ENCODE measurements at places on chromosomes 1 and 21.
A peak's percentile ranks its signal among the peaks of the same experiment; 100 is the strongest.

GRCh38 chr21:41666641-41667081 is 100.2 kb downstream of the RIPK4 start:
- no peak for DNase-seq

DNA sequence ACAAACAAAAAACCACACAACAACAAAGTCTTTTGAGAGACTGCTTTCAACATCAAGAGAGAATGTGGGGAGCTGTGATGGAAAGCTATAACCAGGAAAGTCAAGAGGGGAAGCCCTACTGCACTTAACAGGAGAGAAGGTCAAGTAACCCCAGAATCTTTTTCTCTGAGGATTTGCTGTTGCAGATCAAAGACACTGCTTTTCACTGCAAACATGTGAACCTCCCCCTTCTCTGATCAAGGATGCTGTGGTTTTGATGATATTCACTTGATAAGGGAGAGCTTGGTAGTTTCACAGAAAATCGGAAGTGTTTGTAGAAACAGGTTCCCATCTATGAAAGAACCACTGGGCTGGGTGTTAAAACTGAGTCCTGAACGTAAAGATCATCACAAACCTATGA is 4.8 kb downstream of the ETV3 start:
- no peak for DNase-seq

GRCh38 chr1:89363638-89364536 is at the start of gene GBP6:
TSS of gene GBP6 (plus strand) at chr1:89364059. CDS start at chr1:89368552, 4,493 bp downstream.
- no peak for DNase-seq

- no peak for DNase-seq
Observed at GRCh38 chr1:197933016-197933415, 15.8 kb downstream of the LHX9 start.

DNA sequence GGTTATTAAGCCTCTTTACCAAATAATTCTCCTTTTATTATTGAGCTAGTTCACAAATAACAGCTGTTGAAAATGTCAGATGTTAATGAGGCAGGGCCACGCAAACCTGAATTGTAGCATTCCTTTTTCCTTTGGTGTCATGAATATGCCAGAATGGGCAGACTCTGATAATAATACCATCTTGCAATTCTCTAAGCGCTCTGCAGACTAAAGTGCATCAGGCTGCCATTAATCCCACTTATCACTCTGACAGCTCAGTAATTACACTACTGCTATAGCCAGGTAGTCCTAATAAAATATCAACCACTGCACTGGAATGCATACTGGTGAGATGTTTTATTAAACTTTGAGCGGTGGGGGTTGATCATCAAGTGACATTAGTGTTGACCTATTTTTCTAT is 177.7 kb downstream of the DPYD start:
- no peak for DNase-seq

DNA sequence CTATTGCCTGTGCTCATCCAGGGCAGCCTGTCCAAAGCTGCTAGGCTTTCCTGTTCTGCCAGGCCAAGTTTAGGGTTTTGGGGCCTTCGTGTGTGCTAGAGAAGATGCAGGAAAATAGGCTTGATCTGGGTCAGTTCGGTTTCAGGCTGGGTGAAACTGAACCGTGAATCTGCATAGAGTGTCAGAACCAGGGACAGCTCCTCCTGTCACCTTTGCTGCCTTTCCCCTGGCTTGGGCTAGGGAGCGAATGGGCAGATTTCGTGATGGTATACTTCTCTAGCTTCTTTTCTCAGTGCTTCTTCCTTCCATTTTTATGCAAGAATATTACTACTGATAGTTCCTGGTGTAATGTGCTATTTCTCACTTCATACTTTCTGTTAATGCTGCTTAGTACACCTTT is 6.0 kb upstream of the AGO1 start:
- no peak for DNase-seq

GRCh38 chr1:214658785-214659184 is 55.8 kb downstream of the CENPF start:
- no peak for DNase-seq

DNA sequence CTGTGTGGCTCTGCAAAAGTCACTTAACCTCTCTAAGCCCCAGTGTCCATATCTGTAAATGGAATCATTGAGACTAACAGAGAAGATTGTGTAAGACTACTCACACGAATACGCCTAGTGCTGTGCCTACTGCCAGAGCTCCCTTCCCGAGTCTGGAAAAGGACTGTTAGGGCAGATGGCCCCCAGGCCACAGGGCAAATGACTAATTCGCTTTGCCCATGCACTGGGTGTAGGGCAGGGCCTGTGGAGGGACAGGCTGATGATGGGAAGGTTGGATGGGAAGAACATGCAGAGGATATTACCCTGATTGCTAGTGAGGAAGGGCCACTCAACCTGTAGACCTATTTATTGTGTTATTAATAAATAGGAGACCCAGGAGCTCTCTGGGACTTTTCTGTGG is 4.2 kb upstream of the GPR61 start:
- DNase-seq = no peak

DNA sequence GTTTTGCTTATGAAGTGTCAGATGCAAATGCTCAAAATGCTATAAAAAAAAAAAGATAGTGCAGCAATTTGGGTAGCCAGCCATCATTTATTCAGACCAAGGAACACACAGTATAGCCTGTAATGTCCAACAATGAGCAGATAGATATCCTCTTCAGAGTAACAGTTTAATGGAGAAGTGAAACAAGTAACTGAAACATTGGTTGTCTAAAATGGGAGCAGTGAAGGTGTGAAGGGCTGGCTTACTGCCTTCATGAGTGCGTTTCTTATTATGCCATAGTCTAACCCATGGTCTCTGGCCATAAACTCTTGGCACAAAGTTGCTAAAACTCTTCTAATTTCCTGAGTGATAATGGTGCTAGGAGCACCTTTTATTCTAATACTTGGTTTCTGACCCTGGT is 11.4 kb downstream of the RGS5 start:
- no peak for DNase-seq

- DNase-seq = peak; percentile 48
Observed at GRCh38 chr1:182723200-182723599, 38.8 kb upstream of the RGS8 start.

DNA sequence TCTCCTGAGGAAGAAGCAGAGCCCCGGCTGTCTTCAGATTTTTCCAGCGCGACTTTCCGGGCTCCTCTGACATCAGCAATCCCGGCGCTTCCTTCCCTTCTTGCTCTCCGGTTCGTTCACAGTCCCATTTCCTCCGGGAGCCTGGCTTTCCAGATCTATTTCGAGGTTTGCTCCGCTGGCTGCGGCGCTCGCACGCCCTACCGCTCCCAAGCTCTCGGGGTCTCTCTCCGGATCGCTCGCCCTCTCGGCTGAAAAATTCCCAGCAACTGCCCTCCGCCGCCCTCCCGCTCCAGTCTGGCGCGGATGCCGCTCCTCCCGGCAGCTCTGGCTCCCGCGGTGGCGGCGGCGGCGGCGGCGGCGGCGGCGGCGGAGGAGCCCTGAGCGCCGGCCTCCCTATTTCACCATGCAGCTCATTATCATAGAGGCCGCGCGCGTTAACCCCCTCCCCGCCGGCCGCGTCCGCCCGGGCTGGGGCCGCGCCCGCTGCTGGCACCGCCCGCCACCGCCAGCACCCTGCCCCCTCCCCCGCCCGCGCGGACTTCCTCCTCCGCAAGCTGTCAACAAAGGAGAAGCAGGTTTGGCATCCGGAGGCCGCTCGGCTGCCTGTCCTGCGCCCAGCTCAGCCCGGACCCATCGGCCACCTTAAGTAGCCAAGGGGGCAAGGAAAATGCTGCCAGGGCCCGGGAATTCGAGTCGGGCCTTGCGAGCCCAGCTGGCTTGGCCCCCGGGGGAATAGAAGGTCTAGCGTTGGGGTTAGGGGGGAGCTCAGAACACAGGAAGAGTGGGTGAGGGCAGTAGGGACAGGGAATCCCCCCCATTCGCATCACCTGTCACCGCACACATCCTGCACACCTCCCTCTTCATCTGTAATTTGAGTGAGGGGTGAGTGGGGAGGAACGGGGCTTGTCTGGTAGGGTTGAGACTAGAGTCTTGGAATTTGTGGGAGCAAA is at the start of gene PLXNA2:
Gene PLXNA2, minus strand, starts transcription at position 418 of the 950 bp plus-strand sequence. CDS start 26,462 bp downstream, outside the sequence.
- peak; percentile 88 for DNase-seq

DNA sequence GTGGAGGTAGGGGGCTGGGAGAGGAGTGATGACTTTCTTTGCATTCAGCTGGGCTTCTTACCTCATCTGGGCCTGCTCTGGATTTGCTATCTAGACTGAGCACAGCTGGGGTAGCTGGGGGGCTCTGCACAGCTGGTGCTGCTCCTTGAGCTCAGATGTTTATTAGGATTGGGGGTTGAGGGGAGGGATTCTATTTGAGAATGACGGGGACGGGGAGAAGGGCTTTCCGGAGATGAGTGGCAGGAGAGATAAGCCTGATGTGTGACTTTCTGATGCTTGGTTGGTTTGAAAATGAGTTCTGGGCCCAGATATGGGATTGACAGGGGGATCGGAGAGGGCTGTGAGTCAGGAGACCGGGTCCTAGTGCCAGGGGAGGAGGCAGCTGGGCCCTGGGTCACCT is 146.1 kb upstream of the CSF3R start:
- DNase-seq = no peak

DNA sequence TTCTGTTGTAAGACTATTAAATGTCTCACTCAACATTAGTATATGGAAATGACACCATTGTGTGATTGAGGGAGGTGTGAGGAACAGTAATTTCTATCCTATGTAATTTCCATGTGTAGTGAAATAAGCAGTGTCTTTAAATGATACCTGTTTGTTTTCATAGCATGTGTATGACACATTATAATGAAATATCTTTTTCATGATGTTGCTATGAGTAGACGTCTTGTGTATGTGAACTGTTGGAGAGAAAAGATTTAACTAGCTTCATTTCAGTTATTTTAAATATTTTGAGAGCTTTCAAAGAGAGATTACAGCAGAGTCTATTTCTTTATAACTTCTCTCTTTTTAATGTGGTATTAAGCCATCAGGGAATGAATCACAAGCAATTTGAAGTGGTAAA is 71.5 kb upstream of the QSOX1 start:
- no peak for DNase-seq

- DNase-seq = no peak
Observed at GRCh38 chr1:4034318-4034887, 134.3 kb upstream of the C1orf174 start.

DNA sequence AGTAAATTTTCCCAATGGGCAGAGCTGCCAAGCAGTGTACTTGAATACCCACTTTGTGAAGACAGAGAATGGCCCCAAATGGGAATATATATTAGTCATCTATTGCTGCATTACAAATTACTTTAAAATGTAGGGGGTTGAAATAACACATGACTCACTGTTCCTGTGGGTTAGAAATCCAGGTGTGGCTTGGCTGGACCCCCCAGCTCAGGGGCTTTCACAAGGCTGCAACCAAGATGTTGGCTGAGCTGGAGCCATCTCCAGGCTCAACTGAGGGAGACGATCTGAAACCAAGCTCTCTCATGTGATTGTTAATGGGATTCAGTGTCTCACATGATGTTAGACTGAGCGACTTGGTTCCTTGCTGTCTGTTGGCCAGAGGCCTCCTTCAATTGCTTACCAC is 33.4 kb upstream of the ARHGAP29 start:
- DNase-seq = no peak

- DNase-seq = peak; percentile 34
Observed at GRCh38 chr1:185559684-185560331, 174.4 kb upstream of the HMCN1 start.

GRCh38 chr1:38941527-38942019 is at the start of gene RHBDL2:
TSS of gene RHBDL2 (minus strand) at chr1:38941830. CDS start at chr1:38919212, 22,618 bp downstream.
- peak; percentile 67 for DNase-seq

DNA sequence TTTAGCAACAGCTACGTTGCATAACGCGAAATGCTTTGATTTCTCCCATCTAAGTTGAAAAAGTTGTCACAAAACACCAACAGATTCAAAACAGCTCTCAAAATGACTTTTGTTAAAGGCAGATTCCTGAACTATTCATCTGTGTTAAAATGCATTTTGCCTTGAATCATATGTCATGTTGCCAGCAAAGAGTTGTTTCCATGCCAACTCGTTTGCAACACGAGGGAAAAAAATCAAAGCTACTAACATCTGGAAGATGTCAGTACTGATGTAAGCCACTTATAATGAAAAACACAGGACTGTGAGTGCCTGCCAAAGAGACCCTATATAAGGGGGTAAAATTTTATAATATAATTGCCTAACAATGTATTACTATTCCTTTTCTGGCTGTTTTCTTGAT is 182.7 kb upstream of the PTBP2 start:
- DNase-seq = no peak

GRCh38 chr1:46535063-46535462 is 16.4 kb downstream of the KNCN start:
- no peak for DNase-seq

DNA sequence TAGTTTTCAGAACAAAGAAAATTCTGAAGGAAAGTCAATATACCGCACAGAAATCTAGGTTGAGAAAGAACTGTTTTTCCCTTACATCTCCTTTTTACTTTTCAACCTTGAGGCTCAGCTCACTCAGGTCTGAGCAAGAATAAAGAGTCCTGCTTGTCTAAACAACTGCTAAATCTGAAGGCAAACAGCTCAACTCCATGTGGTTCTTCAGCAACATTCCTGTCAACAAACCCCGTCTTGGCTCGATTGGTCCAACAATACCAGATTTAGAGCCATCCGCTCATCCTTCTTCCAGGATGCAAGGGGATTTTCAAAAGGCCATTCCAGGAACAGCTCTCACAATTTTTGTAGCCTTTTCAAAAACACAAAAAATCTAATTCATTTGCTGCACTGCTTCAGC is 119.8 kb downstream of the HLCS start:
- DNase-seq = no peak

DNA sequence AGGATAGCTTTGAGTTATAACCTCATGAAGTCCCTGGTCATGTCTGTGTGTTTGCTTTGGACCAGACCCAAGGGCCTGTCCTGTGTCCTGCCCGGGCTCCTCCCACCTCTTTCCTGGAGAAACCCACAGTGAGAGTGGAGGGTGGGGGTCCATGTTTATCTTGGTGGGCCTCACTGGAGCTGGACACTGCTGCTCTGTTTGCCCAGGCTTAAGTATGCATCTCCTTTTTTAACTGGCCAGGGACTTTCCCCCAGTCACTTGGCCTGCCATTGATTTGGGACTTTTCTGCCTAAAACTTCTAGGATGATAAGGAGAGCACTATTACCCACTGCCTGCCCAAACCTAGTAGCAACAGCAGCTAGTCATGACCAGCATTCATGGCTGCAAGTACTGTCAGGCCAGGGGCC is 49.8 kb downstream of the DDR2 start:
- DNase-seq = peak; percentile 39

- DNase-seq = no peak
Observed at GRCh38 chr1:200665861-200666260, 3.8 kb downstream of the DDX59 start.
